Stimulated activated CD8-positive, alpha-beta memory T cell treated with anti-CD3 and anti-CD28 coated beads, Interleukin-4, amount 100 ng/mL, for 4 hours (primary cell): ENCODE measurements at places on chromosomes 3 and 15.

GRCh38 chr3:100756441-100756840, 47.1 kb downstream of the TFG start:
- DNase-seq = no peak

- DNase-seq = no peak
Observed at GRCh38 chr3:3531476-3531875, 267.8 kb upstream of the LRRN1 start.

DNA sequence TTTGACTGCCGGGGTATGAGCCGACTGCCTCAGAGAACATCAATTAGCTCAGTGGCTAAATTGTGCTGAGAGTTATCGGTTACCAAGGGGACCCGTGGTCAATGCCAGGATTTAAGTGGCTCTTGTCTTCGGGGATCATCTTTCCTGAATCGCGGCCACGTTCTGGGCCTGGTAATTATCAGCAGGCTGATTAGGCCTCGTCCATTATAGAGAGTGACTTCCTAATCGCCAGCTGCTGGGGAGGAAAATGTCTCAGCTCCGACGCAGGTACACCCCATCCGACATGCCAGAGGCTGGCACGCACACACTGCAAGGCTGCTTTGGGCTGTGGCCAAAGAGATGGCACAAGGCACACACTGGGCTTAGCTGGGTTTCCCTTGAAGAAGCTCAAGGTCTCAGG, 10.6 kb downstream of the TRH start:
- DNase-seq = no peak

- no peak for DNase-seq
Observed at GRCh38 chr3:183591881-183592521, 36.5 kb upstream of the KLHL6 start.

DNA sequence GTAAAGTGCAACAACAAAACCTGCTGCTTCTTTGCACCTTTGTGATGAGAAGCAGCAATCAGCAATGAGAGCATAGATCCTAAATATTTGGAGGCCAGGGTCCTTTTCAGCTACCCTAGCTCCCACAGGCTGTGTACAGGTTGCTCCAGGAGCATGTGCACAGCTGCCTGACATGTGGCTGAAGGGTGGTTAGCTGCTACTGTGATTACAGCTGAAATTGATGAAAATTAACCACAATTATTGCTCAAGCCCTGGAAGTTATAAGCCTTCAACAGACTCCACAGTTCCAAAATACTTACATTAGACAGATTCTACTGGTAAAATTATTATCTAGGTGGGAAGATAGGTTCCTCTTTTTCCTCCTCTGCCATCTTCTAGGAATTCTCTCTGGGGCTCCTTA, 28.5 kb downstream of the COMMD2 start:
- no peak for DNase-seq

DNA sequence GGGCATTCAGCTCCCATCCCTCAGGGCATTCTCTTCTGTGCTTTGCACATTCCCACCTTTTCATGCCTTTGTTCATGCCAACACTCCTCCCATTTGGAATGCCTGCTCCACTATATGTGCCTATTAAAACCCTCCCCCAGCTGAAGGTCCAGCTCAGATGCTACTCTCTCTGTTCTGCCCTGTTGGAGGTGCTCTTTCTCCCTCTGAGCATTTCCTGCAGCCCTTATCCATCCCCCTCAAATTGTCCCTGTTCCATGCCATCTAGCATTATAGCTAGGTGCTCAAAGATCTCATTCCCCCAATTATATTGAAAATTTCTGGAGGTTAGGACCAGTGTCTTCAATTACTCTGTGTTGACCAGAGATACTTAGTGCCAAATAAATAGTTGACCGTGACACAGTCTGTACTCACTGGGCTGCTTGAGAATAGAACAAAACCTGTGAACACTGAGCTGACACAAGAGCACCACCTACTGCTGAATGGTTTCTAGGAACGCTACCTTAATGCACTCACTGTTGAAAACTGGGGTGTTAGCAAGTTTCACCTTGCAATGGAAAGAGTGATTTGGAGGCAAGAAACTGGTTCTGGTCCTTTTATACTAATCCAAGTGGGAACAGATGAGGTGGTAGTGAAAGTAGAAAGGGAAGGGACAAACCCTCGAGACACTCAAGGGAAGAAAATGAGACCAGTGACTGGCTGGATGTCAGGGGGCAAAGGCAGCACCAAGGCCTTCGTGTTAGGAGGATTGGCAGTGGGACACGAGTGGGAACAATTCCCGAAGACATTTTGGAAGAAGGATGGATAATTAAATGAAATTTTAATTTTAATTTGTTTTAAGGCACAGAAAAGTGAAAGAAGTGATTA, 289.8 kb upstream of the ROPN1 start:
- DNase-seq = no peak

GRCh38 chr15:83904107-83905040, 250.5 kb downstream of the ADAMTSL3 start:
- DNase-seq = no peak

- DNase-seq = no peak
Observed at GRCh38 chr3:38003371-38003816, 12.8 kb downstream of the VILL start.

- DNase-seq = no peak
Observed at GRCh38 chr15:56582785-56583184, 117.8 kb upstream of the MNS1 start.

DNA sequence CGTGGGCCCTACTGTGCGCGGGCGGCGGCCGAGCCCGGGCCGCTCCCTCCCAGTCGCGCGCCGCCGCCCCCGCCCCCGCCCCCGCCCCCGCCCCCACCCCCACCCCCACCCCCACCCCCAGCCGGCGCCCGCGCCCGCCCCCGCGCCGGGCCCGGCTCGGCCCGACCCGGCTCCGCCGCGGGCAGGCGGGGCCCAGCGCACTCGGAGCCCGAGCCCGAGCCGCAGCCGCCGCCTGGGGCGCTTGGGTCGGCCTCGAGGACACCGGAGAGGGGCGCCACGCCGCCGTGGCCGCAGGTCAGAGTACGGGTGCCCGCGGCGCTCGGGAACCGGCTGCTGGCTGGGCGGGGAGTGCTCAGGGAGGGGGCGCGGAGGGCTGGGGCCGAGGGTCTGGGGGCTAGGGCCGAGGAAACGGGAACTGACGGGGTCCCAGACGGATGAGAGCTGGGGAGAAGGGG, 1.1 kb upstream of the PPARG start:
- DNase-seq = no peak

GRCh38 chr3:159787794-159788205, 200.8 kb upstream of the IL12A start:
- DNase-seq = no peak

DNA sequence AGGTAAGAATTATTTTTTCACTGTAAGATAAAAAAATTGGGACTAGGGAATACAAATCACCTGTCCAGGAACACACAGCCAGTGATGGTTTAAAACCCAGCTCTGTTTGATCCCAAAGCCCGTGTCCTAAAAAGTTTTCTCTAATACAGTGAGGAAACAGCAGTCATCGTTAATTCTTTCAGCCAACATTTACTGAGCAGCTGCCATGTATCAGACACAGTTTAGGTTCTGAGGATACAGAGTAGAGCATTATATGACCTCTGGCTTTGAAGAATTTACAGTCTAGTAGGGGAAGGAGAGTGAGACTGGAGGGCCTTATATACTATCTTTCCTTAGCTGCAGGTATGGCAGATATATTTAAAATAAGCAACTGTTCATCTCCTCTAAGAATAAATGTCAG, 82.7 kb downstream of the KCNMB2 start:
- DNase-seq = no peak

- no peak for DNase-seq
Observed at GRCh38 chr3:10238345-10239183, 9.7 kb upstream of the TATDN2 start.

GRCh38 chr3:45701172-45701867, 12.1 kb downstream of the SACM1L start:
- DNase-seq = no peak

GRCh38 chr3:142027735-142028134, 121.6 kb downstream of the TFDP2 start:
- DNase-seq = peak; percentile 7

DNA sequence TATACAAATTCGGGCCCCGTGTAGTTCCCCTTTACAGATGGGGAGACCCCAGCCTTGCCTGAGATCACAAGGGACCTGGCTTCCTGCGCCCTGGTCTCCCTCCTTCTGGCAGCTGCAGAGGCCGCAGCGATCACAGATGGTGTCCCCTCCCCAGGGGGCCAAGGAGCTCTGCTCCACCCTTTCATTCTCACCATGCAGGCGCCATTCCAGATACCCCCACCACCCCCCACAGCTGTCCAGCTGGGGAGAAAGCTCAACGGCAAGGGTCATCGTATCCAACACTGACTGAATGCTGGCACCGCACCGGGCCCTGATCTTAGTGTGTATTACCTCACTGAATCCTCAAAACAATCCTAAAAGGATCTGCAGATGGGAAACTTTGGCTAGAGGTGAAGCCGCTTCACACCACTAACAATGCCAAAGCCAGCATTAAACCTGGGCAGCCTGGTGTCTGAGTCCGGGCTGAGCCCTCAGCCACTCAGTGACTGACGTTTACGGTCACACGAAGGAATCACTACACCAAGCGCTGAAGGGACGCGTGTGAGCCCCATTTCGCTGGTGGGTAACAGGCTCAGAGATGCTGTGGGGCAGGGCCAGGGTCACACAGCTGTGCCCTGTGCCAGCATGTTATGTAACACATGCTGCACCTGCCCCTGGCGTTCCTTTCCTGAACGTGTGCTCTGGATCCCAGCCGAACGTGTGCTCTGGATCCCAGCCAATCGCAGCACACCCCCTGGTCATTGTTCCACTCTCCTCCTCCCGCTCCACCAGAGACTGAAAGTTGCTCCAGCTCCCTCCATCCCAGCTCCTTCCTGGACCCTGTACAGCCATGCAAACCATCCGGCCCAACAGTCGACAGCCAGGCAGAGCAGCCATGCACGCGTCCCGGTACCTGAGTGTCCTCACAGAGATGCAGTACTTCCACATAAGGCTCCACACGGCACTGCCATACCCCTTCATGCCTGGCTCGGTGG, 51.8 kb downstream of the IQSEC1 start:
- no peak for DNase-seq

GRCh38 chr15:43346305-43346704, 15.9 kb upstream of the LCMT2 start:
- DNase-seq = no peak

DNA sequence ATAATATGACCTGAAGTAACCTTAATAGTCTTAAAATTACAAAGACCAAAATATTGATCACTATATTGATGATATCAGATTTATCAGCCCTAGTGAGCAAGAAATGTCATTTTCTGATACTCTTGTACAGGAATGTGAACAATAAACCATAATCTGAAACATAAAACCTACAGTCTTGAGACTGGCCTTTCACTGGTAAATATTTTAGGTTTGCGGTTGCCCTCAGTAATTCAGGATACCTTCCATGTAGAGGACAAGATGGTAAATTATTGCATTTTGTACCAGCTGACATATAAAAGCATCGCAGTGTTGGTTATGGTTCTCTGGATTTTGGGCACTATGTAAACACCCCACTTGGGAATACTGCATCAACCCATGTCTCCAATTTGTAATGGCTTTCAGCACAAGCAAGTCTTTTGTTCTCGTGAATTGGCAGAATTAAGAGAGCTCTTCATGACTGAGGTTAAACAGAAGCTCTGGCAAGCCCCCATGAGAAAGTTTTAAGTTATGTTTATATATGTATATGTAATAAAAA, 128.5 kb downstream of the LMLN start:
- no peak for DNase-seq

GRCh38 chr3:172608575-172608974, 85.3 kb upstream of the TNFSF10 start:
- no peak for DNase-seq

GRCh38 chr3:23704298-23704697, 101.5 kb upstream of the UBE2E1 start:
- no peak for DNase-seq

DNA sequence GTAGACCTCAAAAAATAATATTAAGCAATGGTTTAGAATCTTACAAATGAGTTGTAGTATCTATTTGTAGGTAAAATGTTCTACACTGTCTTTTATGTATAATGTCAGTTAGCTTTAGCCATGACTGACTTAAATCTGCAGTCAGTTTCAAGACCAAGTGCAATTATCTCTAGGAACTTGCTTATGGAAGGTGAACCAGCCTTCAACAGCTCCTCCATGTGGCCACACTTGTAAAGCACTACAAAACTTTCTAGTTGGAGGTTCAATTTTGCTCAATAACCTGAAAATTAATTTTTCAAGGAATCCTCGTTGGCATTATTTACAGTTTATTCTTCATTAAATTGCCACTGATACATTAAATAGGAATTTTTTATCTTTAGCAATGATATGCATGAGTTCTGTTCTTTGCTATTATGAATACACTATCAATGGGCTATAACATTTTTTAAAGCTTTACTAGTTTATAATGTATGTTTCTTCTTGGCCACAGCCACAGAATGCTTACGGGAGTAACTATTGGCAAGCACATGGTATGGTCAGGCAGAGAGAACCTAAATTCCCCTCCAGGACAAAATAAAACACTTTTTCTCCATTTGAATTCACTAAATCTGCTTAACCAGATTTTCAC, 315.3 kb upstream of the UBE2E2 start:
- no peak for DNase-seq

DNA sequence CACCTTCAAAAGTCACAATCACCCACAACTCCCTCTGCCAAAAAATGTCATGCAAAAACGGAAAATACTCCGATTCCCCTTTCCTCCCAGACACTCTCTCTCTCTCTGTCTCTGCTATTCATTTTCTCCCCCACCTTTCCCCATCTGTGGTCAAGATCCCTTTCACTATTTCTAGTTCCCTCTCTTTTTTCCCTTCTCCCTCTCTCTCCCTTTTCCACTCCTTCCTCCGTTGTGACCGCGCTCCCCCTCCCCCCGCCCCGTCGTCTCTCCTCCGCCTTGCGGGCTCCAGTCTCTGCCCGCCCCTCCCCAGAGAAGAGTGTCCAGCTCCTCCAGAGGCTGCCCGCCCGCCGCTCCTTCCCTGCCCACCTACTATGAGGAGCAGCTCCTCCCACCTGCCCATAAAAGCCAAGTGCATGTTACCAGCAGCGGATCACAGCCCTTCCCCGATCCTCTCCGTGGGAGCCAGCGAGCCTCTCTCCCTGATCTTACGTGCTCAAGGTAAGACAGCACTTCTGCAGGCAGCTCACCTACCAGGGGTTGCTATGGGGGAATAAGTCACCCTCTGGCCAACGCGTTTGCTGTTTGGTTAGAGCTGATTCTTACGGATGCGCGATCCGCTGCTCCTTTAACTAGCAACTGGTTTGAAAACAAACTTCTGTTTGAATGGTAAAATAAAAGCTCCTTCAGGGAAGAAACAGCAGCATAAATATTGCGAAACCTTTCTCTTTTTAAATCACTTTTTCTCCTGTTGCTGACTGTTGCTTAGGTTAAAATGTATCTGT, at the start of gene COL8A1:
Gene COL8A1, plus strand, starts transcription at position 428 of the 782 bp plus-strand sequence. CDS start 152,089 bp downstream, outside the sequence.
- DNase-seq = no peak

- DNase-seq = no peak
Observed at GRCh38 chr3:163129287-163129686, 1632.7 kb downstream of the OTOL1 start.

- no peak for DNase-seq
Observed at GRCh38 chr3:14201940-14202684, 23.5 kb downstream of the LSM3 start.

GRCh38 chr3:80519436-80519835, 751.6 kb upstream of the ROBO1 start:
- DNase-seq = no peak
